Neural crest cell (in vitro differentiated cells): ENCODE measurements at places on chromosomes 2 and 18.

- DNase-seq = no peak
These were observed 7.7 kb downstream of the SP3 start for GRCh38 chr2:173957517-173957916.

DNA sequence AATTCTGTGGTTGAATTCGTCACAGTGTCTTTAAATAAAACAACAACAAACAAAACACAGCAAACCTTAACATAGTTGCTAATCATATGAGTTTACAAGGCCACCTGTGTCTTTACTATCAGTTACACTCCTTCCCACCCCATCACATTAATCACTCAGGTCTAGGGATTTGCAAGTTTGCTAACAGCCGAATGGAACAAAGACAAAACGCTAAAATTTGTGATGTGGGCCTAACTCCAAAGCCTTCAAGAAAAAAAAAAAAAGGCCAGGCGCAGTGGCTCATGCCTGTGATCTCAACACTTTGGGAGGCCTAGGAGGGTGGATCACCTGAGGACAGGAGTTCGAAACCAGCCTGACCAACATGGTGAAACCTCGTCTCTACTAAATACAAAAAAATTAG, 566 bp upstream of the POLI start:
- no peak for DNase-seq

GRCh38 chr2:100733391-100734187, 86.3 kb upstream of the NPAS2 start:
- DNase-seq = no peak

- no peak for DNase-seq
These were observed 5.7 kb upstream of the STK17B start for GRCh38 chr2:196177124-196177523.

- DNase-seq = no peak
These were observed 289.4 kb downstream of the ZEB2 start for GRCh38 chr2:144230448-144231085.
